Stimulated activated CD4-positive, alpha-beta T cell treated with anti-CD3 and anti-CD28 coated beads, Interleukin-1b, Interleukin-23, amount 100 ng/mL, for 24 hours (primary cell): ENCODE measurements at places on chromosomes 7 and 10.

DNA sequence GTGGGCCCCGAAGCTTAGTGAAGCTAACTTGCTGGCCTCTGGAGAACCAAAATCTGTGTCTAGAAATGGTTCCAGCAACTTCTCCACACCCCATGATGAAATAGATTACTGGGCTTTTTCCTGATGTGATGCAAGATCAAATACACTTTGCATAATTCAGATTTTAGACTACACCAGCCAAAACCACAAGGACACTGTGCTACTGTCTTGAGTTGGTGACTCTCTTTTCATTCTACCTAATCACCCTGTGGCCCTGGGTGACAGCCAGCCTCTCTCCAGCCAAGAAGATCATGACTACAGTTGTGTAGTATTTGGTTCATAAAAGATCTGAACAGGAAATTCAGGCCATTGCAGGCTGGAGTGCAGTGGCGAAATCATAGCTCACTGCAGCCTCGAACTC lies 22.2 kb downstream of the AZGP1 start:
- DNase-seq: no peak

GRCh38 chr7:136064081-136064480 lies 86.9 kb upstream of the MTPN start:
- no peak for DNase-seq

DNA sequence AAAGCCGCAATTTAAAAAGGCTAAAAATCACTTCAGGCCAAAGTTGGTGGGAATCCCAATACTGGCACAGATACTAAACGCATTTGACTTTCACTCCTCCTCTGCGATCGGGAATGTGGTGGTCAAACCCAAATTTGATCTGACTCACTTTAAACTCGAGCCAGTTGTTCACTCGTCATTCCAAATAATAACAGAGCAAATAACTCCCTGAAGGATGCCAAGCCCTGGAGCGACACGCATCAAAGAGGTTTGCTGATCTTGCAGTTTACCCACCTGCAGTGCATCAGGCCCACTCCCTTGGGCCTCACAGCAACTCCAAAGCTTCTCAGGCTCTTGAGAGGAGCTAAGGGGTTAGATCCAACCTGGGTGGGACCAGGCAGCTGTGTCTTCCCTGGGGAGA lies 12.2 kb downstream of the PTN start:
- no peak for DNase-seq

- no peak for DNase-seq
Observed at GRCh38 chr10:25112016-25112415, 62.8 kb upstream of the GPR158 start.

DNA sequence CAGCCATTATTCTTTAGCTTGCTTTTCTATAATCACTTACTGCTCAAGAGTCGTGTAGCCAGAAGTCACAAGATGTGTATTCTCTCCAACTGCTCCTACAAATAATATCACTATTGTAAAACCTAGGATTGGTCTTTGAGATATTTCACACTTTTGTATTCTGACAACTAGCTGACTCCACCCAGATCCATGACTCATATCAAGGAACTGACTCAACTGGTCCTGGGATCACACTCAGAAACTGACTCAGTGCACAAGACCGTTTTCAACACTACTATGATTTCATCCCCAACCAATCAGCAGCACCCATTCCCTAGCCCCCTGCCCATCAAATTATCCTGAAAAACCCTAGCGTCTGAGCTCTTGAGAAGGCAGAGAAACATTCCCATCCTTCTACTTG lies 56.5 kb upstream of the ORC5 start:
- DNase-seq: no peak

DNA sequence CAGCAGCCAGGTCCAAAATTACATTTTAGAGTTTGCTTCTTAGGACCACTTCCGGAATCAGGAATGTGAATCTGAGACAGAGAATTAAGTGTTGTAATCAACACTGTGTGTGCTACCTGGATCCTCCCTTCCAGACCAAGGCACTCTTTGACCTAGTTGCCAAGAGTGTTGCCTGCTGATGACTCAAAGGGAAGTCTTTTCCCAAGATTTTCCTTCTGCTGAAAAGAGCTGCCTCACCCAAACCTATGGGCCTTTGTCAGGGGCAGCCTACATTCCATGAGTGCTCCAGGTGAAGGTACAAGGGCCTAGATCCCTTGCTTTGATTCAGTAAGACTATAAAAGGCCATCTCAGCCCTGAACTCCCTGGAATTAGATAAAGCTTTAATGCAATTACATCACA lies 712.5 kb upstream of the ANKRD30A start:
- no peak for DNase-seq
